ENCODE measurements at places on chromosomes 2 and 18.

- no peak for DNase-seq
Measured at GRCh38 chr2:68366083-68366560, 1.0 kb downstream of the PLEK start.

- DNase-seq: no peak
Measured at GRCh38 chr2:46441838-46442712, 37.3 kb upstream of the TMEM247 start.

DNA sequence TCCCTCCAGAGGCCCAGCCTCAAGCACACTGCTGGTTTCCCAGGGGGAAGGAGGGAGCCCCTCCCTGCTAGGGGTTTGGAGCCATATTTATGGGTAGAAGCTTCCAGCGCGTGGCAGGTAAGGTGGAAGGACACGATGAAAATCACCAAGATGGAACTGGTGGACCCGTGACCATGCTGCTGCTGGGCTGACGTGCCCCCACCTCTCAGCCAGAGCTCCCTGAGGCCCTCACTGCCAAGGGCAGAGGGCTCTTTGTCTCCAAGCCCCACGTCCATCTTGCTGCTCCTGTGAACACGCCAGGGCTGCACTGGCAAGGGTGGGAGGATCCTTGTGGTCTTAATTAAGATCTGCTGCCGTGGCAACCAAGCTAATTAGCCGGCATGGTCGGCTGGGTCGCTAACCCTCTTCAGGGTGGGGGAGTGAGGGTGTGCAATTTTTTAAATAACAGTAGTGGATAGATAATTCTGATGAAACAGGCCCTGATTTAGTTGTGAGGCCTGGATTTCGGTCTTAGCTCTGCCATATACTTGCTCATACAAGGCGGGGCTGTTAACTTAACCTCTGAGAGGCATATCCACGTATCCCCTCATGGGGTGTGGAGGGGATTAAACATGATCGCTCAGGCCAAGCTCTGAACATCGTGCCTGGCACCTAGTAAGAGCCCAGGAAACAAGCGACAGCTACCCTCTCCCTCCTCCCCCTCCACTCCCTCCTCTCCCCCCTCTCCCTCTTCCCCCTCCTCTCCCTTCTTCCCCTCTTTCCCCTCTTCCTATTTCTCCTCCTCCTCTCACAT is 232.8 kb downstream of the CELF4 start:
- no peak for DNase-seq

DNA sequence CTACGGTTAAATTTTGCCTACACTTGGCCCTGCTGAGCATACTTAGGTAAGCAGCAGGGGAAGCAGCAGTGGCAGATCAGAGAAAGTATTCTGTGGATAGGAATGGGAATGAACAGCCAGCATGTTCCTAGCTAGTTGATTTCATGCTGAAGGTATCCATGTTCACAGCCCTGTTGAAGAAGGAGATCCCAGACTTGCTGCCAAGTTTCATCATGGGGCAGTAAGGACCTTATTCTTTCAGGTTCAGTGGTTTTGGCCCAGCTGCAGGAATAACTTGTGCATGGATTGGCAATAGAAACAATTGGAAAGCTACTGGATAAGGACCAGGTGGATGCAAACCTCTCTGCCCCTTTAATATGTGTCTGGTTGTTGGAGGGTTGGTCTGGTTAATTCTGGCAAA is 98.2 kb upstream of the TMEM178A start:
- DNase-seq: peak; percentile 26

- DNase-seq: peak; percentile 4
Measured at GRCh38 chr2:115165529-115166109, 723.2 kb downstream of the DPP10 start.
